ENCODE measurements at places on chromosomes 16 and 17.

- DNase-seq, result no peak
Measured at GRCh38 chr17:49969134-49969759, at the start of gene DLX4. Gene DLX4 (plus strand): TSS chr17:49969190. CDS start chr17:49969469, 279 bp downstream.

- DNase-seq, result no peak
Measured at GRCh38 chr16:16045296-16045695, 95.9 kb downstream of the ABCC1 start.

- DNase-seq, result no peak
Measured at GRCh38 chr16:73306901-73307413, 259.0 kb upstream of the ZFHX3 start.

GRCh38 chr16:58236831-58237230 is 38.9 kb upstream of the CSNK2A2 start:
- DNase-seq, result no peak

- no peak for DNase-seq
Measured at GRCh38 chr16:70698901-70699300, 13.0 kb upstream of the MTSS2 start.

DNA sequence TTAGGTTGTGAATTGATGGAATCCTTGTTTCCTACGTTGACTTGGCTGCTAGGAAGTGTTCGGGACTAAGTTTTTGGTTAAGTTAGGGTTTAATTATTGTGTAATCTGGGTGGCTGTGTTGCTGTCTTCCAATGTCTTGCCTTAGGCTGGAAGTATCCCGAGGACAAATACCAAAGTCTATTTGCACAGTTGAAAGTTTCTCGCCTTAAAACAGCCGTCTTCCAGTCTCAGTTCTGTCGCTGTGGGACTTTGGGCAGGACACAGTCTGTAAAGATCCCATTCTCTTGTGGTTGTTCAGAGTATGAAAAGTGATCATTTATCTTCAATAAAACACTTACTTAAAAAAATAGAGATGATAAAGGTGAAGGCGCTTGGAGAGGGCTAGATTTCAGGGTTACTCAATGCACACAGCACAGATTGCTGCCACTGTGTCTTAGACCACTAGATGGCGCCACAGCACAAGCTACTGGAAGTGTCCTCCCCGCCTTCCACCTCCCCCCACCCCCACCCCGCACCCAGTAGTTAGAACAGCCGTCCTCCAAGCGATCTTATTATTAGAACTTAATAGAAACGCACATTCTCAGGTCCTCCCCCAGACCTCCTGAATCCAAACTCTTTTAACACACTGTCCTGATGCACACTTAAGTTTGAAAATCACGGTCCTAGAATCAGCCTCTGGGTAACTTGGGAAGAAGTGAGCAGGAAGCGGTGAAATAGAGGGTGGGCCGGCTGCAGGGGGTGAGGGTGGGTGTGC is 45.8 kb downstream of the AKAP1 start:
- peak; percentile 85 for DNase-seq

- no peak for DNase-seq
Measured at GRCh38 chr17:13400491-13400890, 201.2 kb downstream of the HS3ST3A1 start.

- DNase-seq, result peak; percentile 64
Measured at GRCh38 chr16:386641-387156, 4.9 kb upstream of the PGAP6 start.

DNA sequence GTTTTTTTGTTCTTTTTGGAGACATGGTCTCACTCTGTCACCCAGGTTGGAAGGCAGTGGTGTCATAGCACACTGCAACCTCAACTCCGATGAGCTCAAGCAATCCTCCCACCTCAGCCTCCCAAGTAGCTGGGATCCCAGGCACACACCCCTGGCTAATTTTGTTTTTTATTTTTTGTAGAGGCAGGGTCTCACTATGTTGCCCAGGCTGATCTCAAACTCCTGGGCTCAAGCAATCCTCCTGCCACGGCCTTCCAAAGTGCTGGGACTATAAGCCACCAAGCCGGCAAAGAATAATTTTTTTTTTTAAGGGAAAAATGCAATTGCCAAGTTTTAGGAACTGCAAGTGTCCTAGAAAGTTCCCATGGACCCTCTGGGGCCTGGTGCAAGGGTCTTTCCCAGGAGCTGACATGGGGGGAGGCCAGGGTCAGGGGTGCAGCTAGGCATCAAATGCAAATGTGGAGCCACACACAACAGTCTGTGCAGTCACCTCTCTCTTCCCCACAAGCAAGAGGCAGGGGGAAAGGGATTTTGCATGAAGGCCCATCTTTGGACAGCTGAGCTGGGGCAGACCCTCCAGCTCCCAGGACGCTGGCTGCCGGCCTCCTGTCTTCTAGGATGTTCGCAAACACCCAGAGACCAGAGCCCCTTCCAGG is 20.1 kb upstream of the BCAR1 start:
- DNase-seq, result no peak

GRCh38 chr17:78163881-78164747 is 4.3 kb upstream of the SYNGR2 start:
- peak; percentile 33 for DNase-seq

DNA sequence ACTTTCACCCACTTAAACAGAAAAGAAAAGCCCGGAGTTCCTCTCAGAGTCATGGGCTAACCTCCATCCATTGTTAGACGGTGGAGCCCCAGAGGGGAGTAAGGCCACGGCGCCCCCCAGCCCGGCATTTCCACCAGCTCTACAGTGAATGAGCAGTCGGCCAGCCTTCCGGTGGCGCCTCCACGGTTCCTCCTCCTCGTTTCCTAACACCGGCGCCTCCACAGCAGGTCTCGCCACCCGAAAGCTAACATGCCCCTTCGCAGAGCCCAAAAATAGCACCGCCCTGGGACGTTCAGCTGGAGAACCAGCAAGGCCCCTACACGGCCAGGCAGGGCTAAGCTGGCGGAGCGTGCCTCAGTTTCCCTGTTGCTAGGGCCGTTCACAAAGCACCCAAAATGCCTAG is 858 bp downstream of the MMD start:
- peak; percentile 6 for DNase-seq

- DNase-seq, result no peak
Measured at GRCh38 chr16:76199681-76200220, 77.5 kb upstream of the CNTNAP4 start.

GRCh38 chr16:57745768-57746167 is 10.2 kb downstream of the KATNB1 start:
- DNase-seq, result no peak

DNA sequence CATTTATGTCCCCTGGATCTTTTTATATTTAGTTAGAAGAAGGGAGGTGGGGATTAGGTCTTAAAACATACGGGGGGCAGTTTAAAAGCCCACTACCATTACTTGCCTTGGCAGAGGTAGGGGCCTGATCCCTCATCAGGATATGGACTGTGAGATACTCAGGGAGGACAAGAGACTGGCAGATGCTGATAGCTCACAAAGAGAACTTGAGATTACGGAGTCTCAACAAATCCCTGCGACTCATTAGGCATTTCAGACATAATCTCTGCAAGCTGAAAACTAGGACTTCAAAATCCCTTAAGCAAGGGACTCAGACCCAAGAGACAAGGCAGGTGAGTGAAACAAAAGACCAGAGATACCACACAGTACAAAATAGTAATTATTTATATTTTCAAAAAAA is 23.2 kb downstream of the NXPH3 start:
- DNase-seq, result no peak

- DNase-seq, result no peak
Measured at GRCh38 chr17:50053654-50053960, 2.3 kb upstream of the ITGA3 start.

GRCh38 chr16:68719993-68720489 is 17.1 kb upstream of the CDH1 start:
- no peak for DNase-seq

DNA sequence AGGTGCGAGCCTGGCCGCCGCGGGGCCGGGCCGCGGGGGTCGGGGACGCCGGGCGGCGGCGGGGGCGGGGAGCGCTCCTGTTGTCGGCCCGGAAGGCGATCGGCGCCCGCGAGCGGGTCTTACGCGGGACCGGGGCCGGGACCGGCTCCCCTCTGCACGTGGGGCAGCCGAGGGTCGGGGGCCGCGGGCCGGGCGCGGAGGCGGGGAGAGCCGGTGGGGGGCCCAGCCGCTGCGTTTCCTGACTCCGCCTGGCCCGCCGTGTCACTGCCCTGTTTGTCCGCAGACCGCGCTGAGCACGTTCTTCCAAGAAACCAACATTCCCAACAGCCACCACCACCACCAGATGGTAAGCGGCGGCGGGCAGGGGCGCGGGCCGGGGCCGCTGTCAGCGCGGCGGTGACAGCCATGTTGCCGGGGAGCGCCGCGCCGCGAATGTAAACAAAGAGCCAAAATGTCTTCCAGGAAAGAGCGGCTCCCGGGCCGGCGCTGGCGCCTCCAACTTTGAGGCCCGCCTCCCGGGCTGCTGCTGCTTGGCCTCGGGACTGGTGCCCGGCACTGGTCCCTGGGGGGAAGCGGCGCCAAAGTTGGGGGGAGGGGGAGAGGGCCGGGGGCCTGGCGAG is 586 bp downstream of the UBALD2 start:
- DNase-seq, result no peak

- no peak for DNase-seq
Measured at GRCh38 chr17:72382971-72383722, 262.3 kb downstream of the SOX9 start.

GRCh38 chr16:90043526-90043925 is 24.3 kb upstream of the DBNDD1 start:
- no peak for DNase-seq

- DNase-seq, result peak; percentile 88
Measured at GRCh38 chr17:6558932-6559752, 2.8 kb upstream of the PITPNM3 start.

GRCh38 chr17:31490019-31490650 is 98.7 kb downstream of the RAB11FIP4 start:
- no peak for DNase-seq

DNA sequence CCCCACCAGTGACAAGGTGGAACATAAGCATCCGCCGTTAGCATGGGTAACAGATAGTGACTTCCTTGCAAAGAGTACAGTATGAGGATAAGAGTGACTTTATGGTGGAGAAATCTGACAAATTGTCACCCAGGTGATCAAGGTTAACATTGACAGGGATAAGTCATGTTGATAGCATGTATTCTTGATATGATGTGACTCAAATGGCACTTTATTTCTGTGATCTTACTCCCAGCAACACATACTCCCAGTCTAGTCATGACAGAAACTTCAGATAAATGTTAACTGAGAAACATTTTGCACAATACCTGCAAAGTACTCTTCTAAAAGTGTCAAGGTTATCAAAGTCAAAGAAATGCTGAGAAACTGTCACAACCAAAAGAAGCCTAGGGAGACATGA is 588.6 kb upstream of the KIF2B start:
- no peak for DNase-seq

- DNase-seq, result no peak
Measured at GRCh38 chr17:13925579-13925978, 143.7 kb upstream of the COX10 start.

DNA sequence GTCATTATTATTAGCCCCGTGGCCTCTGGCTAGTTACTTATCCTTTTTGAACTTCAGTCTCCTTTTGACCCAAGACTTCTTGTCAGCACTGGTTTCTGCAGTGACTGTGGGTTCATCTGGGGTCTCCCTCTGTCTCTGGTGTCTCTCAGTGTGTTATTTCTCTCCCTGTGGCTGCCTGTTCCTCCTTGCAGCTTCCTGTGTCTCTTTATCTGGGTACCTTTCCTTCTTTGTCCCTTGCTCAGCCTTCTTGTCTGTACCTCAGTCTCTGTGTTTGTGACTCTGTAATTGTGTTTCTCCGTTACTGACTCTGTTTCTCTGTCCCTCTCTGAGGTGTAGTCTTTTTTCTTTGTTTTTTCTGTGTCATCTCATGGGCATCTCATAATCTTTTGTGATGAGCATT is 102.6 kb upstream of the CDH11 start:
- no peak for DNase-seq

GRCh38 chr17:10875430-10875851 is 37.6 kb upstream of the PIRT start:
- DNase-seq, result no peak

GRCh38 chr17:64504769-64505339 is 1.2 kb downstream of the DDX5 start:
- no peak for DNase-seq

- peak; percentile 90 for DNase-seq
Measured at GRCh38 chr17:82205720-82206508, 6.7 kb downstream of the CCDC57 start.

GRCh38 chr17:80456465-80457235 is 19.8 kb downstream of the NPTX1 start:
- no peak for DNase-seq

DNA sequence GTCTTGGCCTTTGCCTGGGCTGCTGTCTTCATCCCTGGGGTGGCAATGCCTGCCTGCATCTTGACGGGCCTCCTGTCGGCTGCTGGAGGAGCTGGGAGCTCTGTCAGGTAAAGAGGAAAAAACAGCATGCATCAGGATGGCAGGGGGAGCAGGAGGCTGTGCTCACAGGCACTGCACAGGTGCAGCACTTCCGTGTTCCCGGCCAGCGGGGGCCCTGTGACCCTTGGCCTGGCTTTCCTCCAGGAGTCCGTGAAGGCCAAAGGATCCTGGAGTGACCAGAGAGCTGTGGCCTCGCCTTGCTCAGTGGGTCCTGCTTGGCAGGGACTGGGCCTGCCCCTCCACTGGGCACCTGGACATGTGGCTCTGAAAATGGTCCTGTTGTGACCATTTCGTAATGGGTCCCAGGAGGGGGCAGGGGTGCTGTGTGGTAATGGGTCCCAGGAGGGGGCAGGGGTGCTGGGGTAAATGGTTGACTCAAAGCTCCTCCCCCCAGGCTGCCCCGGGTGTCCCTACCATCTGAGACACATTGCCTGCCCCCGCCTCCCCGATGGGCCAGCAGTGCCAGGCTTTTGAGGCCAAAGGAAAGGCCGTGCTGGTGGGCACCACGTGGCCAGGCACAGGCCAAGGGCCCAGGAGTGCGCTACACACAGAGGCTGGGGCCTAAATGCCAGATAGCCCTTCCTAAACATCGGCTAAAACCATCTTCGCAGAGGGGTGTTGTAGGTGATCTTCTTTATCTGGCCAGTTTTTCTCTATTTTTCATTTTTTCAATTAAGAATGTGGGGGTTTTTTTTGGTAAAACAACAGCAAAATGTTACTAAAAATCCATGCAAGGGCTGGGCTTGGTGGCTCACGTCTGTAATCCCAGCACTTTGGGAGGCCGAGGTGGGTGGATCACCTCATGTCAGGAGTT is 4.0 kb upstream of the FASN start:
- peak; percentile 66 for DNase-seq

GRCh38 chr17:31533546-31534155 is 142.2 kb downstream of the RAB11FIP4 start:
- no peak for DNase-seq

GRCh38 chr17:73069841-73070240 is 22.6 kb downstream of the SLC39A11 start:
- no peak for DNase-seq

DNA sequence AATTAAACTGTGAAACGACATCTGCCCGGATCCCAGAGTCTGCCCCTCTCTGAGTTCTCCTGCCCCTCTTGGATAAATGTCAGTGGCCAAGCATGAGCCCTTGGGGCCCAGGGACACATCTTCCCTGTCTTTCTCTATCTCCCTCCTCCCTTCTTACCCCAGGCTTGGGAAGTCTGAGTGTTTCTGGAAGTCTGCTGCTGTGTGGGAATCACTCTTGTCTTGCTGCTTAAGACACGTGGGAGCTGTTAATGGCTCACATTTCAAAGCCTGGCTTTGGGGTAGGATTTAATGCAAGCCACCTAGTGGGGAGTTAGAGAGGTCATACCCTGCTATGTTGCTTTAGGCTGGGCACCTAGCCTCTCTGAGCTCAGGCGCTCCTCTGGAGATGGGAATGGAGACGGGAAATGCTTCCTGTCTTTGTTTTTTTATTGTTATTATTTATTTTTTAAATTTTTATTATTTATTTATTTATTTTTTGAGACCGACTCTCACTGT is 218.5 kb upstream of the CIBAR2 start:
- peak; percentile 90 for DNase-seq

- no peak for DNase-seq
Measured at GRCh38 chr16:8885674-8886592, 3.8 kb downstream of the LITAFD start.

All from cerebellar cortex (tissue), 1 donor.